Stimulated activated CD4-positive, alpha-beta T cell treated with anti-CD3 and anti-CD28 coated beads, Interleukin-15, amount 100 ng/mL, for 1 hour (primary cell): ENCODE measurements at places on chromosomes 1 and 21.

- no peak for DNase-seq
These were observed 48.0 kb downstream of the CAPN8 start for GRCh38 chr1:223617323-223618070.

DNA sequence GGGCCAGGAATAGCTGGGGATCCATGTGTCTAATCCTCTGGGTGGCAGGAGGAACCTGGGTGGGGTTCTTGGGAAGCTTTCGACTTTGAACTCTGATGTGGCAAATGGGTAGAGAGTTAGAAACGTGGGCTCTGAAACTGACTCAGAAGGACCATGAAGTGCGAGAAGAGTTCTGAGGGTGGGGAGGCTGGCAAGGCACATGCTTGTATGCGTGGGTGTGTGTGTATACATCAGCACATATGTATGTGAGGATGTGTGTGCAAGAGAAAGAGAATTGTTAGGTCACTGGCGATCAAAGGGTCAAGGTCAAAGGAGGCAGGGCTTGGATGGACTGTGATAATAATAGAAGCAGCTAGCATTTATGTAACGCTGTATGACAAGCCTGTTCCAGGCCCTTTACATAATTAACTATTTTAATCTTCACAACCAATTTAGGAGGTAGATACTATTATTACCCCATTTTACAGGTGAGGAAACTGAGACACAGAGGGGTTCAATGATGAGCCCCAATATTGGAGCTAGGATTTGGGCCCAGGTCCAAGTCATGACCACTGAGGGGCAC, 84.5 kb upstream of the POU3F1 start:
- DNase-seq: no peak

DNA sequence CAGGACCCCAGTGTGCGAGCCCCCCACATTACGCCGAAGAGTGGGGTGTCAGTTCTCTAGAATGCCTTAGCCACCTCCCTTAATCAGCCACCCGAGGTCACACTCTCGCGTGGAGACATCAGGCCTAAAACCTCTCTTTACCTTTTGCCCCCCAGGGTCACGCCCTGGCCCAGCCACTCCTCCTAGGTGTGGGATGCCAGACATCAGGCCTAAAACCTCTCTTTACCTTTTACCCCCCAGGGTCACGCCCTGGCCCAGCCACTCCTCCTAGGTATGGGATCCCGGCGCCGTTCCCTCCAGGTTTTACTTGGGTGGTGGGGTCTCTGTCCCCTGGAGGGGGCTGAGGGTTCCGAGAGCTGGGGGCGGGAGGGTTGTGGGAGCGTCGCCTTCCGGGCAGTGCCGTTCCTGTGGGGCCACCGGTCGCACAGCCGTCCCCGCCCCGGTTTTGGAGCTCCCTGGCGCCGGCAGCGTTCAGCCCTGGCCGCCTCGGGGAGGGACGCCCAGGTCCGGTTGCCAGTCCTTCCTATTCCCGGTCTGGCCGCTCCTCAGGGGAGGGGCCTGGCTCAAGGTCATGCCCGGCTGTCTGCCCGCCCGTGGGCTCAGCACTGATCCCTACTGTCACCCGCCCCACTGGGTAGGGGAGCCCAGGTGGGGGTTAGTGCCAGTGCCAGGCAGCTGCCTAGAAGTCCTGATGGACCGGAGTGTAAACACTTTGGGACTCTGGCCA, 882 bp downstream of the VPS13D start:
- no peak for DNase-seq

DNA sequence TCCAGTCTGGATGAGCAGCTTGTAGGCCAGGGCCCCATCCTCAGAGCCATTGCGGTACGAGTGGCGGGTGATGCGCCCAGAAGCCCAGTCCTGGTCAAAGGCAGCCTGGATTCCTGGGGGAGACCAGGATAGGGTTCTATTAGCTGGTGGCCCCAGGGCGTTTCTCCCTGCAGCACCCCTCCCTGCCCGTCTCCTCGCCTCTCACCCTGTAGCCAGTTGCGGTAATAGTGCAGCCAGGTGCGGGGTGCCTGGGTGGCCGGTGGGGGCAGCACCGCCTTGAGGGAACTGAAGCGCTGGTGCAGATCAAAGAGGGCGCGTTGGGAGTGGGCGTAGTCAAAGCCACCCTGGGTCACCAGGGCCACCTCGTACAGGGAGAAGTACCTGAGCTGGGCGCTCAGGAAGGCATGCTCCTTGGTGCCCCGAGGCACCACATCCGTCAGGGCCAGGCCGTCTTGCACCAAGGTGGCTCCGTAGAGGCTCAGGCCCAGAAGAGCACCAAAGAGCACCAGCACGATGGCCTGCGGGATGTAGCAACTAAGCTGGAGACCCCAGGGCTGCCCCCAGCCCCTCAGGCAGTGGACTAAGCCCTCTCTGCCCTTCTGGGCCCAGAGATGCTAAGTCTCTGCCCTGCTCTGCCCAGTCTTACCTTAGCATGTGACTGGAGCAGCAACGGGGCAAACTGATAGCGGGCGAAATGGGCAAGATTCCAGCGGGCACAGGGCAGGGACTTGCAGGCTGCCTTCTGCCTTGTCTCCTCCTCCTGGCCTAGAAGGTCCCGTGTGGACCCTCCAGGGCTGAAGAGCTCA, 15.7 kb downstream of the PTCH2 start:
- DNase-seq: no peak

DNA sequence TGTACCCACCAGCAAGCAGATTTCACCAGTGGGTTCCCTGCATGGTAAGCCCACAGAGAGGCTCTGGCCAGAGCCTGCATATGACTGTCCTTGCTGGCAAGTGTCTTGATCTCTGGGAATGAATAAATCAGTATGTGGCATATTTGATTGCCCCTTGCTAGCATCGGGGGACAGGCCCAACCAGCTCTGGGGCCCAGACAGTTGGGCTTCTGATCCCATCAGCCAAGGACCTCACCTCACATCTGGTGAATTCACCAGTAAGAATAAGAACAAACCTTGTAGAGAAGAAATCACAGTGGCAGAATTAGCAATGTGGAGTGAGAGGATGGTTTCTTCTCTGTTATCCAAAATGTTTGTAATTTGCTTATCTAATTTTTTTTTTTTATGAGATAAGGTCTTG, 15.9 kb downstream of the SLC1A7 start:
- DNase-seq: no peak

DNA sequence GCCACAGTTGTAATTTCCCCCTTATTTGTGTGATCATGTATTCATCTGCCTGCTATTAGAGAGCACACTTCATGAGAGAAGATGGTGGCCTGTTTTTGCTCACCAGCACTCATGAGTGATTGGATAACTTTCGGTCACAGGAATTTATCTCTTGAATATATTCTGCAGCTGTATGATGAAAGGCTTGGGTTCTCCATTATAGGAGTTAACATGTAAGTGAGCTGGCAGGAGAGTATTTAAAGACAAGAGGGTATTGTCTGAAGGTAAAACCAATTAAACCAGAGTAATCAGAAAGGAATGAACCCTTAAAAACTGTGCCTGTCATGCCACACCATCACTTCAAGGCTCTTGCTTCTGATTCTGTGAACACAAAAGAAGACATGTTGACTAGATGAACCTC, 574.9 kb upstream of the CAMK1G start:
- no peak for DNase-seq

DNA sequence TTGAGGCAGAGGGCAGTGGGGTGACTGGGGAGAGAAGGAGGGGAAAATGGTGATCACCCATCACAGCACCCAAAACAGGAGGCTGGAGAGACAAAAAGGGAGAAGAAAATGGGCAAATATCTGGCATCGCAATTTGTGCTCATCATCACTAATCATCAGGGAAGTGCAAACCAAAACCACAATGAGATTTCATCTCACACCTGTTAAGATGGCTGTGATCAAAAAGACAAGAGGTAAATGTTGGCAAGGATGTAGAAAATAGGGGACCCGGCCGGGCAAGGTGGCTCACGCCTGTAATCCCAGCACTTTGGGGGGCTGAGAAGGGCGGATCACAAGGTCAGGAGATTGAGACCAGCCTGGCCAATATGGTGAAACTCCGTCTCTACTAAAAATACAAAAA, 74.0 kb downstream of the KIF14 start:
- DNase-seq: no peak

DNA sequence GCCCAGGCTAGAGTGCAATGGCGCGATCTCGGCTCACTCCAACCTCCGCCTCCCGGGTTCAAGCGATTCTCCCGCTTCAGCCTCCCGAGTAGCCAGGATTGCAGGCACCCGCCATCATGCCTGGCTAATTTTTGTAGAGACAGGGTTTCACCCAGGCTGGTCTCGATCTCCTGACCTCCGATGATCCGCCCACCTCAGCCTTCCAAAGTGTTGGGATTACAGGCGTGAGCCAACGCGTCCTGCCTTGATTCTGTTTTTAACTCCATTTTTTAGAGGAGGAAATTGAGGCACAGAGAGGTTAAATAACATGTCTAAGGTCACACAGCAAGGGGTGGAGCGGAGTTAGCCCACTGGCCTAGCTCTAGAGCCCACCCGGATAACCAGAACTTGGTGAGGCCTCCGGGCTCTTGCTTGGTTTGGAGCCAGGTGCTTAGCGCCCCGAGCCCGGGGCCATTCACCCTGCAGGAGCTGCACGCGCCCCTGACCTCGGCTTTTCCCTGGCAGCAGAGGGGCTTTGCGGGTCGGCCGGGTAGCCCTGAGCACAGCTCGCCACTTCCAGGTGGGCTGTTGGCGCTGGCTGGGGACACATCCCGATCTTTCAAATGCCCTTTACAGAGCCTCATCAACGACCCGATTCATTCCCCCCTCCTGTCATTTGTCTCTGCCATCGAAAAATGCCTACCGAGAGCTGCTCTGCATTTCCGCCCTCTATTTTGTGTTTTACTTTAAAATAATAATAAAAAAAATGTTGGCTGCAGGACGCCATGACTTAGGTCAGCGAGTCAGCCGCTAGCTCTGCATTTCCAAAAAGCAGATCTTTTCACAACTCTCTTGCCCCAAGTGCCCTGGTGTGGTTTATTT, 11.2 kb downstream of the SIM2 start:
- no peak for DNase-seq

DNA sequence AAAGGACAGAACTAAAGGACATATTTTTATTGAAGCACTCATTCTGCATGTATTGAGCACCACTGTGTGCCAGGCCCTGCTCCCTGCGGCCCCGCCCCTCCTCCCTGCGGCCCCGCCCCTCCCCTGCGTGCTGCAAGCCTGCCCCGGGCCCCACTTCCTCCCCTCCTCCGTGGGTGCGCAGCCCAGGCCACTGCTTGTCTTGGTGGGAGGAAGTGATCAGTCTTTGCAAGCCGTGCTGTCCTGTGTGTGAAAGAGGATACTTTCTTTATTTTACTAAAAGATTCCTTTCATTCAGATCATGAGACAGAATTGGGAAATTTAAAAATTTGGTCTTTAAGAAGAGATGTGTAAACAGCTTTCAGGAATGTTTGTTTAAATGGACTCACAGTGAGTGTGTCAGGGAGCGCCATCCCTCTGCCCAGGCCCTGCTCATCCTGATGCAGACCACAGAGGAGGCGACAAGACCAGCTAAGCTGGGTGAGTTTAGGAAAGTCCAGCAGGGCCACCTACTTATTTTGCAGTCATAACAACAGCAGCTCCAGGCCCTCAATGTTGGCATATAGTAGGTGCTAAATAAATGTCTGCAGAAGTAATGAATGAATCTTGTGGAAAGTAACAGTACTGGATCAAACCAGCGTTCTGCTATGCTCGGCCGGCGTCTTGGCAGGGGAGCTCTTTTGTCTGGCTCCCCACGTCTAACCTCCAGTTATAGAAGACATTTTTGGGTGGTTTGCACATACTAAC, 88.3 kb upstream of the SELENON start:
- DNase-seq: peak; percentile 41

DNA sequence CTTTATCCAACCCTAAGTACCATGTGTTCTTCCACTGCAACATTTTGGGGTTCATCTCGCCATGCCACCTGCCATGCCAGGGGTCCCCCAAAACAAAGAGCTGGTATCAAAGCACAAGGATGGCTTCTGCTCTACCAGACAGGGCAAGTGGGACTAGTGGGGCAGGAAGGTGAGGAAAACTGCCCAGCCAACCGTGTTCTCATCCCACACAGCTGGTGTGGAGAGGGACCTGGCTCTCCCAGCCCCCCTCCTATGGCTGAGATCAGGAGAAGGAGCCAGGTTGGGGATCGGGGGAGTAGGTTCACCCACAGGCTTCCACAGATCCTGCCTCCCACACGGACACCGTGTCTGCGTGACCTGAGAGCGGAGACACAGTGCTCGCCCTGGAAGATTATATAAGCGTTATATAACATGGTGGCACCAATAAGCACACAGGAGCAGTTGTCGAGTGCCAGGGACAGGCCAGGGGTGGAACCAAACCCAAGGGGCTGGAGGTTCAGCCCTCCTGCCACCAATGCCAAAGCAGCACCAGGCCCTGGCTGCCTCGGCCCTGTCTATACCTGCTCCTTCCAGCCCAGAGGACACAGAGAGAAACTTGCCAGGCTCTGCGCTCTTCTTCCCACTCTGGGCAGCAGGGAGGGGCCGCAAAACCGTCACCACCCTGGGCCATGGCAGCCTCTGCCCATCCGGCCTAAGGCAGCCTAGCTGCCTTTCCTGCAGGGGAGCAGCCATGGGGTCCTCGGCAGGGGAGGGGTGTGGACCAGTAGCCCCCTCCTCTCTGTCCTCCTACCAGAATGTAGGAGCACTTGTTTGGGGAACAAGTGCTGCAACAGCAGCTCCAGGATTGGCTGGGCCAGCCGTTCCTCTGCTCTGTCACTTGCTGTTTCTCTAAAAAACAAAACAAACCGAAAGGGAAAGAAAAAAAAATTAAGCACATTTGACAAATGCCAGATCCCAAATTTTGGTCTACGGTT, 43.5 kb downstream of the CD34 start:
- no peak for DNase-seq
